Renal cortical epithelial cell (primary cell): ENCODE measurements at places on chromosomes 5 and 9. TPM values are rescaled to one million over a fixed set of nuclear protein-coding genes. Genes with fewer than 3 reads are reported as not detected.

Gene LHX6
- 0.10 and 0.17 TPM in 2 replicates for total RNA-seq

Gene PCA3
- total RNA-seq, result 0.05 TPM in 1 of 2 replicates, not detected in the other

Gene BHMT
- total RNA-seq, result 2.8 and 4.4 TPM in 2 replicates

Gene PCDHGB3
- total RNA-seq, result 0.52 and 2.3 TPM in 2 replicates

Gene SLC36A2
- 0.89 TPM in 1 of 2 replicates, not detected in the other for total RNA-seq

Gene LRRC26
- not detected in 2 replicates for total RNA-seq

Gene SARDH
- 2.1 and 5.4 TPM in 2 replicates for total RNA-seq

Gene SREK1
- total RNA-seq, result 26.7 and 80.5 TPM in 2 replicates

Gene CNTNAP3B
- 1.7 and 11.7 TPM in 2 replicates for total RNA-seq

Gene LCN12
- total RNA-seq, result 0.40 TPM in 1 of 2 replicates, not detected in the other

Gene SLC1A3
- 0.87 and 1.7 TPM in 2 replicates for total RNA-seq

Gene ECM2
- 0.20 TPM in 1 of 2 replicates, not detected in the other for total RNA-seq

Gene SPTLC1
- total RNA-seq, result 144 and 180 TPM in 2 replicates

Gene ARSI
- 7.3 and 11.7 TPM in 2 replicates for total RNA-seq

Gene EMB
- 0.25 and 11.6 TPM in 2 replicates for total RNA-seq
